ENCODE measurements at places on chromosomes 13 and 19.

DNA sequence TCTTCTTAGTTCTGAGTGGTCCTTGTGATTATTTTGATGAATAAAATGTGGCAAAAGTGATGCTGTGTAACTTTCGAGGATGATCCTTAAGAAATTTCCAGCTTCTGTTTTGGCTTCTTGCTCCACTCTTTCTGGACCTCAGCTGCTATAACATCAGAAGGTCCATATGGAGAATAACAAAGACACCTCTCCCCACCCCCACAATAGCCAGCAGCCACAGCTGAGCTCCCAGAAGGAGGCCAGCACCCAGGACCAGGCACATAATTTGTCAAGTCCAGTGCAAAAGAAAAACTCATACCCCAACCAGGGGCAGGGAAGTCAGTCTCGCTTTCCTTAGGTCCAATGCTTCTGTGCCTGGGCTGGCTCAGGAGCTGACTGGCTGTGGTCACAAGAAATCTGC, 357.6 kb downstream of the RFC3 start:
- DNase-seq: no peak

DNA sequence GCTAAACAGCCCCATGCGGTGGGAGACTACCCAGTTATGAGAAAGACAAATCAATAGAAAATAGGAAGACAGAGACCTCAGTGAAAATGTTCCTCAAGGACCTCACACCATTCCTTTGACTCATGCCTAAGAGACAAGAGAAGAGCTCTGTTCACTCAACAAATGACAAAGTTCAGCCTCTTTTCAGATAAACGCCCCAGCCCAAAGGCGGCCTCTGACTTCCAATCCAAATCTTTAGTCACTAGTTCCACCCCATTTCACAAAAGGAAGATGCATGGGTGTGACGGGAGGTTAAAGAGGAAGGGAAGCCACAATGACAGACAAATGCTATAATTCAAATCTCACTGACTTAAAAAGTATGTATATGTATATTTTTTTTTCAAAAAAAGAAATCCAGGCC, 8.1 kb downstream of the CARS2 start:
- DNase-seq: no peak

DNA sequence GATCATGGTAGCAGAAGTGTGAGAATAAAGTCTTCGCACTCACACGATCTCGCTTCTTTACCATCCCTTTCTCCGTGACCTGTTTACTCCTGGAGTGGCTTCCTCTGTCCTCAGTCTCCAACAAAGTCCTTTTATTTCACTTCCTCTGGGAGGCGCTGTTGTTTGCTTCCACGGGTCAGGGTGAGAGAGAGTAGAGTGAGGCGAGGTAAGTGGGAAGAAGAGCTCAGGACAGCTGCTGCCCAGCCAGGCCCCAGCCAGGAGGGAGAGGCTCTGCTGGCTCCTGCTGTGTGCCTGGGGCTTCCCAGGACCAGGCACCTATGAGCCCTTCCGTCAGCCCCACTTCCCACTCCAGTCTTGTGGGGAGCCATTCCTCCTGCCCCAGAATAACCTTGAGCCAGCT, 242.1 kb downstream of the FGF9 start:
- no peak for DNase-seq

- no peak for DNase-seq
Measured at GRCh38 chr13:52955472-52955874, 73.1 kb upstream of the OLFM4 start.

- no peak for DNase-seq
Measured at GRCh38 chr19:21508198-21508597, 2.8 kb downstream of the ZNF429 start.

- DNase-seq: no peak
Measured at GRCh38 chr13:111034811-111035210, 80.3 kb upstream of the ARHGEF7 start.

DNA sequence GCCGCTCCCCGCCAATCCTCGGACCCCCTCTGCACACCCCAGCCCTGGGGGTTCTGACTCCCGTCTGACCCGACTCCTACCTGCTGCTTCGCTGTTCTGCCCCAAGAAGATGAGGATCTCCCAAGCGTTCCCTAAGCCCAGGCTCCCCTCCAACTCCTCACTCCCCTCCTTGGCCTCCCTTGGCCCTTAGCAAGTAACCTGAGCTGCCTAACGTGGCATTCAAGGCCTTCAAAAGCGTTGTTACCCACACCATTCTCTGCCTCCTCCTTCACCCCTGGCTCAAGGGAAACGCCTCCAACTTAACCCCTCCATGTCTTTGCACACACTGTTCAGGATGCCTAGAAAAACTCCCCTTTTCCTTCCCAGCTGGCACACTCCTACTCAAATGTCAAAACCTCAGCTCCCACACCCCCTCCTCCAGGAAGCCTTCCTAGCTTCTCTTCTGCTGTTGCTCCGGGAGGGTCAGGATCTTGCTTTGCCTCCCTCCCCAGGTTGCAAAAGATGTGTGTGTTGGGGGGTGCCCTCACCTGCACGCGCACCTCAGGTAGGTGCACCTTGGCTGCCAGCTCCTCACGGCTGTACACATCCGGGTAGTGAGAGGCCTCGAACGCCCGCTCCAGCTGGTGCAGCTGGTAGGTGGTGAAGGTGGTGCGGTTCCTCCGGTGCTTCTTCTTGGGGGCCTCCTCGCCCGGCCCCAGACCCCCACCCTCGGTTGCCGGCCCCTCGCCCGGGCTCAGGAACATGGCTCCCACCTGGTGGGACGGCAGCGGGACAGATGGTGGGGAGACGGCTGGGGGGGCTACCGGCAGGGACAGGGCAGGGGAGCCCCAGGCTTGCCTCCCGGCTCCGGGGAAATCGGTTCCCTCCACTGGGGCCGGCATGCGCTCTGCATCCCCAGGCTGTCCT, 775 bp downstream of the RAX2 start:
- DNase-seq: no peak

- DNase-seq: no peak
Measured at GRCh38 chr13:104750377-104750776, 1684.2 kb upstream of the SLC10A2 start.

DNA sequence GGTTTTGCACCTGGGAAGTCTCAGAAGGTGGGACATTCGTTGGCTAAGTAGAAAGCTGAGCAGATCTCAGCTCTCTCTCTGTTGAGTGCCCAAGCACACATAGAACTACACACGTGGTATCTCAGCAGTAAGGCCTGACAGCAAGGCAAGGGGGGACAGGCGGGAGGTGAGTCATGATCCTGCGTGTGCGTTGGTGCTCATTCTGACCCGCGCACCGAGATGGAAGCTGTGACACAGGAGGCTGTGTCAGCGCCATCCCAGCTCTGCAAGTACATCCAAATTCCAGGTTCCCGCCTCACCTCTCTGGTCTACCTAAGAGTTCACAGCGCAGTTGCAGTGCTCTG, 135.7 kb downstream of the USP12 start:
- no peak for DNase-seq

- no peak for DNase-seq
Measured at GRCh38 chr13:79525064-79525857, 44.3 kb downstream of the NDFIP2 start.

DNA sequence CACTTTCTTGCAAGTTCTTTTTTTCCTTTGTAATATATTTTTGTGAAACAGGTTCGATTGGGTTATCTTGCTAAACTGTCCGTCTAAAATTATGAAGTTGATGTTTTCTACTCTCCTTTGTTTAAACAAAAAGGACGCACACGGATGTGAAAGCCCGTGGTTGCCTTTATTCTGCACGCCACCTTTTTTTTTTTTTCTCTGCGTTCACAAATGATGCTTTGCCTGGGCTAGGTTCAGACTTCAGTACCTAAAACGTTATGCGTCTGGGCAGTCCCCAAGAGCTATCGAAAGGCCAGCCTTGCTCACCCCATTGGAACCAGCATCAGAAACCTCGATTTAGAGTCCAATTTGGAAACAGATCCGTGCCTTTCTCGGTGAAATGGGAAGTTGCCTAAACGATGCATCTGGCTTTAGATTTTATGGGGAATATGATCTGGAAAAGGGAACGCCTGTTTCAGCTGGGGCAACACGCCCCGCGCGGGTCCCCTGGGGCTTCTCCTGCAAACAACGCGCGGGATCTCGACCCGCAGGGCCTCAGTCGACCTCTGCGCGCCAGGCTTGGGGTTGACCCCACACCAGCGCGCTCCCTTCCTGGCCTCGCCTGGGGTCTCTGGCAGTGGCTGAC, 113.9 kb downstream of the KCNRG start:
- no peak for DNase-seq

DNA sequence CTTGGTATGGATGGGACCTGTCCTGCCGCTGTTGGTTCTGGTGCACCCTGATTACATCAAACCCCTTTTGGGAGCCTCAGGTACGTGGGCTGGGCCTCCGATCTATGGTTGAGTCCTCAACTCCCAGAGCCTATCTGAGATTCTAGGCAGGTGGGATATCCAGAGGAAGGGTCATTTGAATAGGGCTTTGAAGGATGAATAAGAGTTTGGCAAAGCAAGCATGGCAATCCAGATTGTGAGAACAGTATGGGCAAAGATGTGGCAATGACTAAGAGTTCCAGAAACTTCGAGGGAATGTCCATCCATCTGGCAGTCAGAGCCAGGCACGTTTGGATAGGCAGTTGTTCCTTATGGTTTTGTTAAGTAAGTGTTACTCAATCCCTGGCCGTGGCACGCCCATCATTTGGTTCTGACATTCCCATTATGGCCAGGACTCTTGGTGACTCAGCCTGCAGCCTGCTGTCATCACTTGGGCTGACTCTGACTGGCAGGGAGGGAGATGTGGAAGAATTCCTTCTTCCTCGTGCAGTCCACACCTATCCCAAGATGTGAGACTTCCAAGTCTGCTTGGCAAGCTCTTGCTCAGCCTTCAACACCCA, 21.5 kb downstream of the CYP4F22 start:
- DNase-seq: no peak

GRCh38 chr13:42190529-42190928, 81.4 kb upstream of the AKAP11 start:
- no peak for DNase-seq

DNA sequence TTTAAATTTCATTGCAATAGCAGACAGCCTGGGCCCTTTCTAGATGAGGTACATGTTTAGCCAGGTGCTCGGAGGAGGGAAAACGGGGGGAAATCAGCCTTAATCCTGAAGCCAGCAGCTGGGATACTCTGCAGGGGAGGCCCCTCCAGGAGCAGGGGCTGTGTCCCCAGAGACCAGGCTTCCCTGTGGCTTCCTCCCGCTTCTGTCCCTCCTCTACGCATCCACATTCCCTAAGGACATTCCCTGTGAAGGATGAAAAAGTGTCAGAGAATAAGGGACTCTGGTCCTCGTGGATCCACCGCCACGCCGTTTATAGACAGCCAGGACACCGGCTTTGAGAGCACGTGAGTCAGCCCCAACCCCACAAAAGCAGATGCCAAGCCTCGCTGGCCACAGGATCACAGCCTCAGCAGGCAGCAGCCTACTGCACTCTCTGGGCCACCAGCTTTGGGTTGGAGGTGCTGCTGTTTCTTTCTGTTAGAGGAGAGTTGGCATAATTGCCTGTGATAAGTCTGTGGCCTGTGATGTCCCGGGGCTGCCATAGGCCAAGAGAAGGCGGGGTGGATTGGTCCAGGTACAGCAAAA, 36.7 kb upstream of the RANBP3 start:
- no peak for DNase-seq

DNA sequence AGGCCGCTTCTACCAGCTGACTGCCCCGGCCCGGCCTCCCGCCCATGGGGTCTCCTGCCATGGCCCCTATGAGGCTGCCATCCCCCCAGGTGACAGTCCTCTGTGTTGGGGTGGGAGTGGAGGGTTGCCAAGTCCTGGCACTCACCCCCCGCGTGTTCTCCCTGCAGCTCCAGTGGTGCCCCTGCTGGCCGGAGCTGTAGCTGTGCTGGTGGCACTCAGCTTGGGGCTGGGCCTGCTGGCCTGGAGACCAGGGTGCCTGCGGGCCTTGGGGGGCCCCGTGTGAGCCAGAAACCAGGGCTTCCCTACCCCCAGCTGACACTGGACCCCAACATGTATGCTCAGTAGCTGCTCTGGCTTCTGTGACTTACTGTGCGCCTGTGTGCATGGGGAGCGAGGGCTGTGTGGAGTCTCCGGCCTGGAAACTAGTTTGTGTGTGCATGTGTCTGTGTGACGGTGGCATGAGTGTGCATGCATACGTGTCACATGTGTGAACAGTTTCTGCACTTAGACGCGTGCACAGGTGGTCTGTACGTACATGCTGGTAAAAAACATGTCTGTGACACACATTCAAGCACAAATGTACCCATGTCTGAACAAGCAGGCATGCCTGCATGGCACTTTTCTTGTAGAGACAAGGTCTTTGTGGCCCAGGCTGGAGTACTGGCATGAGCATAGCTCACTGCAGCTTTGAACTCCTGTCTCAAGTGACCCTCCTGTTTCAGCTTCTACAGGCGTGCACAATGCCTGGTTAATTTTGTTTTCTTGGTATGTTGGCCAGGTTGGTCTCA, 4.9 kb downstream of the ACP4 start:
- no peak for DNase-seq

DNA sequence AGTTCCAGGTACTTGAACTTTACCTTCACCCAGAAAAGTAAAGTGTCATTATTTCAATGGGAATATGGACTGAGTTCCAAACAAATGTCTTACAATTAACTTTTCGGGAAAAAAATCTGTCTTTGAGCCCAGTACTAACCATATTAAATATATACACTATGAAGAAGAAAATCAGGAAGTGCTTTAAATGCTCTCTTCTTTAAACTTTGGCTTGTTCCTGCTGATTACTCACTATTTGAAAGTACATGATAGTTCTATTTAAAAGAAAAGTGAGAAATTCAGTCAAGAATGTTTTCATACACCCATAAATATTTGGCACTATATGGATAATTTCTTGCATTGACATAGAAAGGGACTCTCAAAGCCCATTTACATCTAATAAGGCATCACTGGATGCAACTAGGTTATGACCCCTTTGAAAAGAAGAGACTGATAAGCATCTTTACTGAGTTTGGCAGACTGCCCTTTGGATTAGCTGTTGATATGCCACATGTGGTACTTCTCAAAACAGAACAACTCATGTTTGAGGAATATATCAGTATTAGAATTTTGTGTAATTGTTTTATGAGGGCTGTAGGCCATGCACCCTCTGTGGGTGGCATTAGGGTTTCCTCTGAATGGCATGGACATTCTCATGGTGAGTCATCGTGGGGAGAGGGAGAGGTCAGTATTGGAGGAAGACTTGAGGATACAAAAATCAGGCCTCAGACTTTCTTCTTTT, 25.0 kb upstream of the VWA8 start:
- no peak for DNase-seq

DNA sequence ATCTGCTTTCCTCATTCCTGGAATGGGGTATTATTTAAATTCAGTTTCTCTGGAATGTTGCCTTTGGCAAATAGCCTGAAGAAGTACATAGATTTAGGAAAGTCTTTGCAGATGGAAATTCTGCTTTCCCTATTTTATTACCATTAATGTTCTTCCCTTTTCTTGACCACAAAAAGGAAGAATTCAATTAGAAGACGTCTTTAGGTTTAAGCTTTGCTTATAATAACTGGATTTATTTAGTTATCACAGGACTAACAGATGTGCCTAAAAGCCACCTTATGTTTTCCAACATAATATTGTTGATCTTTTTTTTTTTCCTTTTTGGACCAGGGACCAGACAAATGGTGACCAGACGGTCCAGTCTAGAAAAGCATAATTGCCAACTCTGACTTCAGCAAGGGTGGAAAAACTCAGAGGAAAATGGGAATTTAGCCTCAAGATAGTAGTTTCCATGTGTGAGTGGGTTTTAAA, 210.1 kb upstream of the SPRY2 start:
- no peak for DNase-seq
